ENCODE measurements at places on chromosomes 16 and 17.

- no peak for DNase-seq
Observed at GRCh38 chr16:79754501-79754900, 154.0 kb upstream of the MAF start.

GRCh38 chr16:1379304-1380076 lies 27.8 kb downstream of the GNPTG start:
- DNase-seq, result no peak

DNA sequence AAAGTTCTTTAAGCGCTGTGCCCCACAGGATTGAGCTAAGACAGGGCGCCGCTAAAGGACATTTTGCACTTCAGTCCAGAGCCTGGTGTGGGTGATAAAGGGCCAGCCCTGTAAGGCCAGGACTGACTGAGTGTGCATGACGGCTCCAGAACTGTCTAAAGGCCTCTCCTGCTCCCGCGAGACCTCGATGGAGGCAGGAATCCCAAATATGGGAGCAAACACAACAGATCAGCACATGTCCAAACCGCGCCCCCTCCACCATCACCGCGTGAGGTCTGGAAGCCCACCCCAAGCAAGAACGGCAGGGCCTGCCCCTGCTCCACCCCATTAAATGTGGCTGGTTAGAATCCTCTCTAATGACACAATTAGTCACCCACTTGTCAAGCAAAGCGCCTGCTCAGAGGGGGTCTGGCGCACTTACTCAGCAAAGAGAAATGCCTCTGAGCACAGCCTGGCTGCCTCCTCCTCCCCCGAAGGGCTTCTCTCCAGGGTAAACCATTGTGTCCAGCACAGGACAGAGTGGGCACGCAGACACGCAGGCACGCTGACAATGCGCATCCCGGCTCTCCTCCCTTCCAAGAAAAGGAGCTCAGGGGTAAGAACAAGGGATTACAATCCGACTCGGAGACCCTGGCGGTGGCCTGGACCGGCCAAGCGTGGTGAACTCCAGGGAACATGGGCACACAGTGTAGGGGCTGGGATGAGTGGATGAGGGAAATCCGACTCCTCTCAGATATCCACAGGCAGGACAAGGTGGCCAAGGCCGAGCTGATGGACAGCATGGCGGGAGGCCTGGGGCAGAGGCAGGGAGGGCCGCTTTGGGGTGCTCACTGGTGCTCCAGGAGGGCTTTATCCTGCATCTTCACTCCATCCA lies 1.5 kb downstream of the MXRA7 start:
- peak; percentile 41 for DNase-seq

DNA sequence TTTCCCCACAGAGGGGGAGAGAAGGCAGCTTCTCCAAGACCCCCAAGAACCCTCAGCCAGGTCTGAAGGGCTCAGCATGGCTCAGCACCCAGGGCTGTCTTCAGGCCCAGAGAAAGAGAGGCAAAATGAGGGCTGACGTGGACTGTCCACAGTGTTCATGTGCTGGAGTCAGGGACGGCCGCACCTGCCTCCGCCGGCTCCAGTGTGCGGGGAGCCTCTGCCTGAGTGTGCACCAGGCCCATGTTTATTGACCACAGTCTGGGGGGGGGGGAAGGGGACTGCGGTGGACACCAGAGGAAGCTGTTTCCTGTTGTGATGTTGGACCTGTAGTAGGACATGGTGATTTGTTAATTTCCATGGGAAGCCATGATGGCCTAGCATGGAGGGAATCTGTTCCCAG lies 6.9 kb downstream of the MRM1 start:
- DNase-seq, result no peak

DNA sequence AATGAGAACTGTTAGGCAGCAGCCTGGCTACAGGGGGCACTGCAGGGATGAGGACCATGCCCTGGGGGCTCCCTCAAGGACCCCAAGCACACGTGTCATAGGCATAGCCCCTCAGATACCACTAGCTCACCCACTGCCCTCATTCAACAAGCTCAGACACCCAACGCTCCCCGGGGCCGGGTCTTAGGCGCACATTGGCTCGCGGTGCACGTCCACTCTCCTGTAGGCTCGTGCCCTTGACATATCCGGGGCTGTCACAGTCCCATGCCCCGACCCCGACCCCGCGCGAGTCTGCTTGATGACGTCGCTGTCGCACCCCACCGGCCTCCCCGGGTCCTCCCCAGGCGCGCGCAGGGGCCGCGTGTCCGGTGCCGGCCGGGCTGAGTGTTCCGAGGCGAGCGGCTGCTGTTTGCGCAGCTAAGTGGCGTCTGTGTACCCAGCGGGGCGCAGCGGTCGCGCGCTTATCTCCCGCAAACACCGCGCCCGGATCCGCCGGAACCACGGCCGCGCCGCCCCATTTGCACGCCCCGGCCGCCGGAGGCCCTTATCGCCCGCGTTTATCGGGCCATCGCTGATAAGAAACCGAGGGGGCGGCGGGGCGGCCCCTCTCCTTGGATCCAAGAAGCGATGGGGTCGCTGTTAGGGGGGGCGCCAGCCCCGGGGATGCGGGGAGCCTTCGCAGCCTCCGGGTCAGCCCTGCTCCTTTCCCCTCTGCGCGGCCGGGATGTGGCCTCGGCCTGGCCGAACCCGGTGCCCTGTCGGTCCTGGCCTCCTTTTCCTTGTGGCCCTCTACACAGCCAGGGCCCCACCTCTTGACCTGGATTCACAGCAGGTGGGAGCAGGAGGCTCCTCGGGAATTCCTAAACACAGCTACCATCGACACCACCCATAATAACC lies 20.7 kb upstream of the NAGS start:
- no peak for DNase-seq

- DNase-seq, result no peak
Observed at GRCh38 chr17:63838631-63839171, 3.8 kb downstream of the SMARCD2 start.

DNA sequence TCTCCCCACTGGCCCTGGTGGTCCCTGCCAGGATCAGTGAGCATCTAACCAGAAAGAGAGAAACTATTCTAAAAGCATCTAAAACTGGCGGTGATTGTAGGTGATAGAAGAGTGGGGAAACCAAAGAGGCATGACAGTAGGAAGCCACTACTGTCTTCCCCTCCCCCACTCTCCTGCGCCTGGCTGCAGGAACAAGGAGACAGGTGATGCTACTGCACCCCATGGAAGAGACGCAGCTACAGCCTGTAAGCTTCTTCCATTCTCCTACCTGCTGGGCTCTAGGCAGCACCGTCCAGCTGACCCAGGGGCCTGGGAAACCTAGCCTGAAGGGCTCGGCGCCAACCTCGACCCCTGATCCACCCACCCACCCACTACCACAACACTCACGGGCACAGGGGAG lies 32.4 kb upstream of the CSNK2A2 start:
- no peak for DNase-seq

- DNase-seq, result no peak
Observed at GRCh38 chr16:77433146-77433545, 1.7 kb downstream of the ADAMTS18 start.

GRCh38 chr16:4390266-4391260 lies 18.9 kb downstream of the VASN start:
- no peak for DNase-seq

GRCh38 chr17:78014646-78015045 lies 56.1 kb downstream of the TNRC6C start:
- DNase-seq, result no peak

DNA sequence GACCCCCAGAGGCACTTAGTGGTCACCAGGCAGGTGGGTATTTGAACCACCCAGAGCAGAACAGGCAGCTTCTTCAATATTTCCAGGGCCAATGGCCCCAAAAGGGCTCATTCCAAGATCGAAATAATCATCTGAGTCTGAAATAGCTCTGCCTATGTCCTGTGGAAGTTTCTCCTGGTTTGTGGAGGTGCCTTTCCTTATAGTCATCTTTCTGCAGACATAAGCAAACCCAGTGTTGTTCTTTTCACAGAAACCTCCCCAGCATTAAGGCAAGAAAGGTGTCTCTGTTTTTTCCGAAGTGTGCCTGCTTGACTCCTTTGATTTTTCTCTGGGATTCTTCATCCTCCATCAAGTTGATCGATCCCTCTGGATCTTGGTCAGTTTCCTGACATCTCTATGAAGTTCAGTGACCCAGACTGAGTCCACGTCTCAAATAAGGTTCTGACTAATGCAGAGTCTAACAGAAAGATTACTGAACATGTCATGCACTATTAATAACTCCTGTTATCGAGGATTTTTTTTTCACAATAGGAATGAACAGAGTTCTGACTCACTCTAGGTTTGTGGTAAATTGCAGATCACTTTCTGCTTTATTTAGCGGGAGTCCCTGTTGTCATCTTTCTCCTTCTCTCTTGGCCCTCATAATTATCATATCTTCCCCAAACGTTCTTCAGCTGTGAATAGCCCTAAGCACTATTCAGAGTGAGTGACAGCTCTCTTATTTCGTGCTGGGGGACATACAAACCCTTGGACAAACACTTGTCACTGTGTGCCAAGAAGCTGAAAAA lies 1.5 kb downstream of the LRRC3C start:
- no peak for DNase-seq

- no peak for DNase-seq
Observed at GRCh38 chr17:28341516-28341915, 6.0 kb downstream of the TNFAIP1 start.

GRCh38 chr16:60107437-60107836 lies 1373.3 kb upstream of the GOT2 start:
- DNase-seq, result no peak

- DNase-seq, result no peak
Observed at GRCh38 chr16:3281222-3281820, 2.0 kb upstream of the ZNF263 start.

DNA sequence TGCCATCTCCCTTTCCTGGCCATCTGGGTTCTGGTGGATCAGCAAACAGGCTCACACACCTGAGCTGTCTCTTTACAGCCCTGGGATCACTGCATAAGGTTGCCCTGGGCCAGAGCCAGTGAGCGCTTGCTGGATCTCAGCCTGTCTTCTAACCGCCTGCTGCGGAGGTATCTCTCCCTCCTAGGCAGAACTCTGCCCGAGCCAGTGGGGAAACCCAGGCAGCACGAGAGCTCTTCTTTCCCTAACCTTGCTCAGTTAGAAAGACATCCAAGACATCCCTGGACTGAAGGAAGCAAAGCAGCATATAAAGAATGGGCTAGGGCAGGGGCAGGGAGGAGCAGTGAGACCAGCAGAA lies 6.4 kb downstream of the HAS3 start:
- DNase-seq, result no peak

GRCh38 chr17:41421617-41422016 lies 2.8 kb downstream of the KRT37 start:
- DNase-seq, result no peak

- DNase-seq, result no peak
Observed at GRCh38 chr17:53462393-53462811, 360.3 kb upstream of the KIF2B start.

DNA sequence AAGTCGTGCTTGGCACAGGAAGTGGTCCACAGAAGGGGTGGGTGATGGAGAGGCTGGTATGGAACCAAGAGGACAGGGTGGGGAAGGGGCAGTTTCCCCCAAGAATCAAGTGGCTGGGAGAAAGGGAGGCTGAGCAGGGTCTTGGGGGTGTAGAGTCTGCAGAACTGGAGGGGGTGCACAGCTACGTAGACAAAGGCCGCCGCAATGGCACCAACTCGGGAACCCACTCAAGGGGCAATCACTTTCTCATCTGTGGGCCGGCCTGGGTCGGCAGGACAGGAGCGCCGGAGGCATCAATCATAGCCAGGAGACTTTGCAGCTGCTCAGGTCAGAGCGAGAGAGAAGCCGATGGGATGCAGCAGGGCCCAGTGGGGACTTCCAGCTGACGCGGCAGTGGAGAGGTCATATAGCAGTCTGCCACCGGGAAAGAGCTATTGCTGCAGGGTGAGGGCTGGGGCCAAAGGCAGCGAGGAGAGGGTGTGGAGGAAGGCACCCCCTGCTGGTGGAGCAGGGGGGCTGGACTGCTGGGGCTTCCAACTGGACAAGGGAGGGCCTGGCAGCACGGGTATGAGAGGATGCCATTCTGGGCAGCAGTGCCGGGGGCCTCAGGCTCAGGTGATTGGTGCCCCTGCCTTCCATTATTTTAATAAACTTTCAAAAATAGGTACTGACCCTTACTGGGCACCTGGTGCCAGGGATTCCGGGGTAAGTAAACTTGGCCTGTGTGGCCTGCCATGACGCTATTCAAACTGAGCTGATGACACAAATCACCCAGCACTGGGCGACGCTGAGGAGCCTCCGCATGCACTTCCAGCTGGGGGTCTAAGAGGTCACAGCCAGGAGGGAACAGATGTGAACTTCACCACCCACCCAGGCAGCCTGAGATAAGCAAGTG lies 52.5 kb upstream of the MTSS2 start:
- DNase-seq, result no peak

- DNase-seq, result no peak
Observed at GRCh38 chr17:68403122-68403521, 54.2 kb downstream of the WIPI1 start.

DNA sequence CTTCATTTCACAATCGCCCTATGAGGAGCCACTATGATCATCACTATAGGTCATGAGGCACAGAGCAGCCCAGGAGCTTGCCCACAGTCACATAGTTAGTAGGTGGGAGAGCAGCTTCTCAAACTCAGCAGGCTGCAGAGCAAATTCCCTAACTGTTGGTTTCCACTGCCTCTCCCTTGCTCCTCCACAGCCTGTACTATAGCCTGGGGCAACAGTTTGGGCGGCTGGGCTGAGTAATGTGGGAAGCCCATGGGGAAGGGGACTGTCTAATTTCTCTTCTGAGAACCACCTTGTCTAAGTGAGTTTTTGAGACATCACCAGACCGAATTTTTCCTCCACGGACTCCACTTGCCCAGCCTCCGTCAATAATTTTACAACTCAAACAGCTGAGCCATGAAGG lies 73.4 kb upstream of the GPR139 start:
- DNase-seq, result no peak

DNA sequence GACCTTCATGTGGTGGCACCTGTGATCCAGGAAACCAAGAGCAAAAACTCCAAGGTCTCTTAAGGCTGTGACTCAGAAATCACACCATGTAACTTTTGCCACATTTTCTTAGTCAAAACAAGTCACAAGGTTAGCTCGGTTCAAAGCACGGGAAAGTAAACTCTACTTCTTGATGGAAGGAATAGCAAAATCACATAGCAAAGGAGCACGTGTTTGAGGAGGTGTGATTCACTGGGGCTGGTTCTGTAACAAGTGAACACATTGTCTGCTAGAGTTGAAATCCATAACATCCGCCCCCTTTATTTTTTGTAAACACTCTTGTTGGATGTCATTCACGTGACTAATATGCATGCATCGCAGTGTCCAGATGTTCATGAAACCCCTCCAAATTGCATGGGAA lies 415.0 kb upstream of the MAF start:
- DNase-seq, result no peak

- DNase-seq, result no peak
Observed at GRCh38 chr16:3789375-3790099, 72.2 kb upstream of the TRAP1 start.

DNA sequence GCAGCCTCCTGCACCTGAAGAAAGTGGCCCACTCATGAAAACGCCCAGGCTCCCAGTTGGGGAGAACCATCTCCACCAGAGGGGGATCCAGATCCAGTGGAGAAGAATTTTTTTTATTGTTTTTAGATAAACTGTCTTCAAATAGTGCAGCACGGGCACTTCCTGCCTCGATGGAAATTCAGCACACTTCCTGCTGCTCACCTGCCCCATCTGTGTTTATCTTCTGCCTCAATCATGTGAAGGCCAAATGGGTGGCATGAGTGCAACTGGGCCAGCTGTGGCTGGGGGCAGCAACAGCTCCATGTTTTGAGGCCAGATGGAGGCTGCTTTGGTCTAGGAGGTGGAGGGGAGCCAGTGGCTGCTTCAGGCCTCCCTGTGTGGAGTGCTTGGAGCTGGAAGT lies 75.9 kb upstream of the WSB1 start:
- no peak for DNase-seq

- no peak for DNase-seq
Observed at GRCh38 chr17:49814781-49815529, 26.5 kb downstream of the KAT7 start.

- DNase-seq, result no peak
Observed at GRCh38 chr16:85072076-85072860, 40.0 kb downstream of the CIBAR2 start.

- DNase-seq, result no peak
Observed at GRCh38 chr17:27329146-27329805, 35.4 kb downstream of the WSB1 start.

Measured in NCI-H1436 treated with DMSO at 0.1 percent for 48 hours (cell line).